ENCODE measurements at places on chromosomes 6 and 20. TPM values are rescaled to one million over a fixed set of nuclear protein-coding genes. Genes with fewer than 3 reads are reported as not detected.

DNA sequence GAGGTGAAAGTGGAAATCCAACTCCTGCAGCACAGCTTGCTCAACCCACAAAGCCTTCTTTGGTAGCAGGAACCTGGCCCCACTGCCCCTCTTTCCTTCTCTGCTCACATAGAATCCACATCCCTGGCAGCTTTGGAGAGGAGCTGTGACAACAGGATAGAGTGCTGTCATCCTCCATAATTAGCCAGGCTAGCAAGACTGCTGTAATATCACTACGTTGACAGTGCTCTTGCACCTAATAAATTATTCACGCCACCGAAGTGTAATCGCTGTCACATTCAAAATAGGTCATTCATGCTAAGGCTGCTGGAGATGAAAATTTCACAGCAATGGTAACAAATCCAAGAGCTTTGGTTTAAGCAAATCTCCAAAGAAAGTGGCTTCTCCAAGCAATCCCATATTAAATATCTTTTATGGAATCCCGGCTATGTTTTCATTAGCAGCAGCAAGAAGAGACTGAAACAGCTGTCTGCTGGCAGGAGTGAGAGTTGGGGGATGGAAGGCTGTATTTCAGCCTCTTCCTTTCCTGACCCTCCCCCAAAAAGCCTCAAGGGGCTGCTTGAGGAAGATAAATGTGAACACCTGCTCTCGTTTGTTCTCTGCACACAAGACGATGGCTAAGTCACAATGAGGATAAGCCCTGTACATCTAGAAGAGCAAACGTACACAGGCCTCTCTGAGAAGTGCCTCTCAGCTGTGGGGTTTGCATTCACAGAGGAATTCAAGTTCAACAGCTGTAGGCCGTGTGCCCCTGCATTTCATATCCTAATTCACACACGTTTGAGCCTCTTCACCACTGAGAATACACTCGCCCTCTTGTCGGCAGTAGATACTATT is 16.5 kb downstream of the RIPOR2 start:
- no peak for DNase-seq

TSHZ2 gene
- total RNA-seq = 35.1 TPM

EDN1 gene
- total RNA-seq = 20.4 TPM

DNA sequence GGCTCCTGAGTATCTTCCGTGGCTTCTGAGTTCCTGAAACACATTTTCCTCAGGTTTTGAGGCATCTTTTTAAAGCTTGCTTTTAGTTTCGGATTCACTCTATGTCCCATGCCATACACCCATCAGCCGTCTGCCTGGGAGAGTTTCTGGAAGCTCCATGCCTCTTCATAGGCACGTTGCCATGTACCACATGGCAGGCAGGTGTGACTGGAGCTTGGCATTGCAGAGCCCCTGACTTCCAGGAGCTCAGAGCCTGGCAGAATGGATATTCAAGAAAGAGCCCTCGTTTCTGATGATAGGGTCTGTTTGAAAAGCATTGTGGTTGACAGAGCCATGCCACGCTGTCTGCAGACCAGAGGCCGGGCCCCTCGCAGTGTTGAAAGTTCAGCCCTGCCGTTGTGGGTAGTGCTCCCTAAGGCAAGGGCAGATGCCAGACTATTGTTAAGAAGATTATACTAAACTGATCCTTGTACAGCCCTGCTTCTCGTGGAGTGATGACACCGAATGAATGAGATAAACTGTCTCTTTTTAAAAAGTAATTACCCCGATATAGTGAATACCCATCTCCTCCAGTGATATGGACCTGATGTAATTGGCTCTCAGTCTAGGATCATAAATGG is 100.0 kb downstream of the RPP40 start:
- no peak for DNase-seq

DNA sequence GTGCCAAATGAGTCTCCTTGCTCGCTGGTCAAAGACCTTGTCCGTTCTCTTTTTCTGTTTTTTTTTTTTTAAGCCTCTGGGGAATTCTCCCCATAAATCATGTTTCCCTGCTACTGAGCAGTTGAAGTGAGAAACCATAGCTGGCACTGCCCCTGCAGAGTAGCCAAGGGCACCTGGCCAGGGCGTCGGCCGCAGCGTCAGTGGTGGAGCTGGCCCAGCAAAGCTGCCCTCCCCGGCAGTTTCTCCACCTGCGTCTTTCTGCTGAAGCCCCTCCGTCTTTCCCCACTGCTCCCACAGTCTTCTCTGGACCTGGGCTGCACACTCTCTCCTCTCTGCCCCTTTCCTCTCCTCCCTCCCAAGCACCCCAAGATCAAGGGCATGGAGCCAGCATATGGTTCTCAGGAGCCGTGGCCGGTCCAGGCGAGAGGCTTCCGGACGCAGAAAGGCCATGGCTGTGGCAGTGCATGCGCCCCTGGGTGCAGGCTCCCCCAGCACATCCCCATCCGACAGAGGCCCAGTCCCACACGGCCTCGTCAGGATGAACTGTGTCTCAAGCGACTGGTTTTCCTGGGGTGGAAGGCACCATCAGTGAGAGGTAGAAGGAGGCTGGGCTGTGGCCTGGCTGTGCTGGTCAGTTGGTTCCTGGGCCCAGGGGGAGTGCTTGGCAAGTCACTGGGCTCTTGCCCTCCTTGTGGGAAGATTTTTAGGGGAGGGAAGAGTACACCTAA is 218.1 kb downstream of the ERMARD start:
- DNase-seq = no peak

- DNase-seq = peak; percentile 78
Observed at GRCh38 chr6:10411971-10412460, 2.9 kb downstream of the TFAP2A start.

TPX2 gene
- total RNA-seq = 23.2 TPM

SLC22A23 gene
- 129 TPM for total RNA-seq

DNA sequence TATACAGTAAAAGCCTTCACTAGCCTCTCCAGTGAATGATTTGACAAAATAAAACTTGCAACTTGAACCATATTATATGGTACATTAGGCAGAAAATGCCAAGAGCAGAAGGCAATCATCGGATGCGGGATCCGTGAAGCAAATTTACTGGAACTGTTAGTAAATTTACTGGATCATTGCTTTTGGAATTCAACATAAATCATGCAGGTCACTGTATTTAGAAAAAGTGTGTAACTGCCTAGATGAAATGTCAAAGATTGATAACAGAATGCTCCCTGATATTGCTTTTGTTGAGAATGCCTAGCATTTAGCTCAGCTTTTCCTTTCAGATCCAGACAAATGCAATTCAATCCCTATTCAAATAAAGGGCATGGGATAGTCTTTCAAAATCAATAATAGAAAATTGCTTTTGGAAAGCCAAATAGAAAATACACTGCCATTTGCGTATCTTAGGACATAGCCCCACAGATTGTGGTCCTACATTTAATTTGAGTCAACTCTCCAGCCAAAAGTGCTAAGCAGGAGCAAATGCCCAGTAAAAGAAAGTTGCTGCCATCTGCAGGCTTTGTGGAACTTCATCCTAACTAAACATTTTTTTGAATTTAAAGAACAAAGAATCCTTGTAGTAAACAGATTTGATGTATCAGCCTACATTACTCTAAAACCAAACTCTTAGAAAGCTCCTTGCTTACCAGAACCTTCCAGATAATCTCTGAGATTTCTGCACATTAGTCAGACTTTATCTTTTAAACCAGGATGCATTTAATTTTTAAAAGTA is 109.5 kb upstream of the HSF2 start:
- DNase-seq = no peak

GRCh38 chr6:144094731-144095133 is 641 bp downstream of the SF3B5 start:
- DNase-seq = no peak

DNA sequence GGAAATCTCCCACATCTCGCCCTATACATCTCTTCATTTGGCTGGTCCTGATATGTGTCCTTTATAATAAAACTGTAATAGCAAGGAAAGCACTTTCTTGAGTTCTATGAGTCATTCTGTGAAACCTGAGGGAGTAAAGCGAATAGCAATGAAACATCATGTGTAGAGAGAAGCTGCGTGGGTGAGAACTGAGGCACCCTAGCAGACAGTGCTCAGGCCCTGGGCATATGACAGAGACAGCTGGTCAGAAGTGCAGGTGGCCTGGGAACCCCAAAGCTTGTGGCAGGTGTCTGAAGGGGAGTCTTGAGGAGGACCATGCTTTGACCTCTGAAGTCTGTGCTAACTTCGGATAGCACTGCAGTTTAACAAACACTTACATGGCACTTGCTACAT is 1.3 kb upstream of the BLOC1S5 start:
- no peak for DNase-seq

FGD2 gene
- total RNA-seq = 3.4 TPM

DNA sequence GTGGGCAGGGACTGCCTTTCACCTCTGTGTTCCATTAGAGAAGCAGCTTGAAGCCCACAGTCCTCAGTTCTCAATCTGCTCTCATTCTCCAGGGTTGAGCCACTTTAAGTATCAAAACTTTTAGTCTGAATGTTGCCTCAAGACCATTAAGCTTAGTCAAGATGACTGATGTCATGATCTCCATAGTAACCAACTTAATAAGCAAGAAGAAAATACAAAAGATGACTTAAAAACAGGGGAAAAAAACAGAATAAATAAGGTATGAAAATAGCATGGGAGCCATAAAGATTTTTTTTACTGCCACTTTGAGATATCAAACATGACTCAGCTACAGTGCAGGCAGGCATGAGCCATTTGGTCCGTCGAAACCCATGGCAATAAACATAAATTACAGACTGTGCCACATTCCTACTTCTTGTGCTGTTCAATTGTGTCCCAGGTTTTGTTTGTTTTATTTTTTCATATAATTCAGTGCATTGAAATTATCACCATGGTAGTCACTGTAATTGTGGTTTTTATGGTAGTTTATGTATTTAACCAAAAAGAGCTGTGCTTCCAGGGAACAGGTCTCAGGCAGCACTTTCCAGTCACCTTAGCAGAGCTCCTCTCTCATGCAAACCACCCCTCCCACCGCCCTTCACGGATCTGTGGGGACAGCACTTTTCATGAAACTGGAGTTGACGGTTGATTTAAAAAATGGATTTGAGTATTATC is 156.5 kb upstream of the INSM1 start:
- no peak for DNase-seq

GRCh38 chr6:97919631-97920030 is 636.6 kb upstream of the MMS22L start:
- no peak for DNase-seq

GRCh38 chr20:59105581-59105980 is 58.0 kb upstream of the ZNF831 start:
- DNase-seq = no peak

DNA sequence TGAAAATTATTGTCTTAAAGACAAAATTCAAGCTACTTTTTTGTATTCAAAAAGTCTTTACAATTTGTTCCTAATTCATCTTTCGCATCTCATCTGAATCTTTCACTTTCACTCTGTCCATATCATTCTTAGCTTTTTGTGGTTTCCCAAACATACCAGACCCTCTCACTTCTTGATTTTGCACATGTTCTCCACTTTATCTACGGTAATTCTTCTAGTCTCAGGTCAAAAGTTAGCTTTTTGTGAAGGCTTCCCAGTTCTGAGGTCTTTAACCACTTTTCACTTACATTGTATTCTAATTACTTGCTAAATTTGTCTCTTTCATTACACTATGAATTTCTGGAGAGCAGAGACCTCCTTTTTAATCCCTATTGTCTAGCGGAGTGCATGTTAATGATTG is 34.6 kb upstream of the EPHA7 start:
- no peak for DNase-seq

RPS6KA2 gene
- total RNA-seq = 44.3 TPM

DNA sequence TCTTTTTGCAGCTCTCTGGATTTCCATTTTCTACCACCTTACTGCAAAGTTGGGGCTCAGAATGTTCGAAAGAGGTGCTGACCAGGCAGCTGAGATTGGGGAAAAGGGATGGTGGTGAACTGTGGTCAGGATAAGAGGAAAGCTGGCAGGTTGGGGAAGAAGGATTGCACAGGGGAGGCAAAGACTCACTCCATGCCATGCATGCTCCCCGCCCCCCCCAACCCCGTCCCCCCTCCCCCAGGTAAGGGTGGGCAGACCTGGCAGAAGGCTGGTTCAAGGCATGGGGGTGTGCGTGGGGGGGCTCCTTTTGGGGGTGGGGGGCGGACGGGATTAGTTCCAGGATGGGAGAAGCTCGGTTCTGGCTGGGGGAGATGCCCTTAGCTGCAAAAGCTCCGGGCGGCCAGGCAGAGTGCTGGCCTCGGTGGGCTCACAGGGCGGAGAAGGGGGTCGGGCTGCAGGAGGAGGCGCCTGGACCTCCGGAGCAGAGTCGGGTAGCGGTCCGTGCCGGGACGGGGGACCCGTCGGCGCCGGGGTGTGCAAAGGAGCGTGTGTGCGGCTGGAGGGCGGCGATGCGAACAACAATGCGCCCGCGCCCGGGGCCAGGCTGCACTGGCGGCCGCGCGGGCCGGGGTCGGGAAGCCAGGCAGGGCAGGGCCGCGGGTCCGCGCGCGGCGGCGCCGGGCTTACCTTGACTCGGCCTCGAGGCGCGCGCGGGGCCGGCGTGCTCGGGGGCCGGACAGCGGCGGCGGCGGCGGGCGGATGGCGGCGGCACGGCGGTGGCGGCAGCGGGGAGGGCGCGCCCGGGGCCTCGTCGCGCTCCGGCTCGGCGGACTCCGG is 880 bp downstream of the ADNP start:
- DNase-seq = no peak

DCBLD1 gene
- total RNA-seq = 8.8 TPM

GMPR gene
- 228 TPM for total RNA-seq

DNA sequence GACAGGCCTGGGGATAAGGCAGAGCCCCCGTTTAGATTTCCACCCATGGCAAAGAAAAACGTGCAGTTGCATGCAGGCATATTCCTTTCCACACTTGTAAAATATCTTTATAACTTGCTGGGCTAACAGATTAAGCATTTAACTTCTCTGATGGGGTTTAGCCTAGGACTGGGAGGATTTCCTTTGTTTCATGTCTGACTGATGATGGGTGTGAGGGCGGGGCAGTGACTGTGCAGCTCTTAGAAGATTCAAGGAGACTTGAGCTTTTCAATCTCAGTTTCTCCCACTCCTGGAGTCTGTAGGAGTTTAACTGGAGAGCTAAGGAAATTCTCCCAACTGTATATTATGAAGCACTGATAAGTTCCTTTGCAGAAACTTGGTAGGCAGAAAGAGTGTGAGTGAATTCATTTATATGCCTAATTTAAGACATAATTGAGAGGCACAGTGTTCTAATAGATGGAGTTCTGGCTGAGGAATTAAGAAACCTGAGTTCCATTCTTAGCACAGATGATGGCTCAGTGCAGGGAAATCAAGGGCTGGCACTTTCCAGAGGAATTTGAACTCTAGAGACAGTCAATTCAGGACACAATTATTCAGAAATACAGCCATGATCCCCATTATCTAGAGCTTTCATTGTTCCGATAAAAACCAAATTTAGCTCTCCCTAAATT is 214.6 kb upstream of the CNR1 start:
- no peak for DNase-seq

RAD21L1 gene
- not detected for total RNA-seq

Measured in prostate gland (tissue), 2 donors.